ENCODE measurements at places on chromosomes 11 and 22.

DNA sequence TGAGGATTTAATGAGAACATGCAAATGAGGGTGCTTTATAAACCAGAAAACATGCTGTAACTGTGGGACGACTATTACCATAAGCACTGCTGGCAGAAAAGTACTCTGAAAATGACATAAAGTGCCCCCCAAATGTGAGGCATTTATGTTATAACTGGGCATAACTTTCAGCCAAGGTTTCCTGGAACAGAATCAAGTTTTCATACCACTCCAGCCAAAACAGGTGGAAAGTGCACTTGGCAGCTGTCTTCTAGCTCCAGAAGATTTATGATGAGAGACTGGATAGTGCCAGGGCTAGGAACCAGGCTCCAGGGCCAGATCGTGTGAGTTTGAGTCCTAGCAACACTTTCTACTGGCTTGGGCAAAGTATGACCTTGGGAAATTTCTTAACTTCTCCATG, 339.2 kb downstream of the TENM4 start:
- H3K27me3 ChIP-seq, result no peaks in the 10 kb centered on the region
- DNase-seq, result no peak
- no peaks in the 10 kb centered on the region for H3K36me3 ChIP-seq

DNA sequence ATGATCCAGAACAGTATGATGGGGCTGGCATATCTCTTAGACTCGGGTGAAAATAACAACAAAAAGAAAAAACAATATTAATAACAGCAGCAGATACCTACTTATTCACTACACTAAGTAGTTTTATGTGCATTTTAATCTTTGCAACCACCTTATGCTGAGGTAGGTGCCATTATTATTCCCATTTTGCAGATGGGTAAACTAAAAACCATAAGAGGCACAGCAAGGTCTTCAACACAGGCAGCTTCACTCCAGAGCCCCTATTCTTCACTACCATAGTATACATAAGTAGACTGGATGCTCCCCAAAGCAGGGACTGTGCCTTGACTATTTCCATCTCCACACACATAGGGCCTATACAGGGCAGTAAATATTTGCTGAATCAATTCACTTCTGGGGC, 41.0 kb downstream of the CLPB start:
- DNase-seq, result no peak
- H3K4me3 ChIP-seq, result no peak overlapping the region
- H3K4me1 ChIP-seq, result no peaks in the 10 kb centered on the region
- H3K36me3 ChIP-seq, result no peaks in the 10 kb centered on the region
- H3K27me3 ChIP-seq, result no peaks in the 10 kb centered on the region
- H3K27ac ChIP-seq, result no peak overlapping the region

GRCh38 chr11:27353593-27354358, 9.2 kb downstream of the CCDC34 start:
- no peak overlapping the region for H3K27ac ChIP-seq
- no peak for DNase-seq
- H3K4me1 ChIP-seq, result no peaks in the 10 kb centered on the region
- H3K27me3 ChIP-seq, result no peaks in the 10 kb centered on the region

DNA sequence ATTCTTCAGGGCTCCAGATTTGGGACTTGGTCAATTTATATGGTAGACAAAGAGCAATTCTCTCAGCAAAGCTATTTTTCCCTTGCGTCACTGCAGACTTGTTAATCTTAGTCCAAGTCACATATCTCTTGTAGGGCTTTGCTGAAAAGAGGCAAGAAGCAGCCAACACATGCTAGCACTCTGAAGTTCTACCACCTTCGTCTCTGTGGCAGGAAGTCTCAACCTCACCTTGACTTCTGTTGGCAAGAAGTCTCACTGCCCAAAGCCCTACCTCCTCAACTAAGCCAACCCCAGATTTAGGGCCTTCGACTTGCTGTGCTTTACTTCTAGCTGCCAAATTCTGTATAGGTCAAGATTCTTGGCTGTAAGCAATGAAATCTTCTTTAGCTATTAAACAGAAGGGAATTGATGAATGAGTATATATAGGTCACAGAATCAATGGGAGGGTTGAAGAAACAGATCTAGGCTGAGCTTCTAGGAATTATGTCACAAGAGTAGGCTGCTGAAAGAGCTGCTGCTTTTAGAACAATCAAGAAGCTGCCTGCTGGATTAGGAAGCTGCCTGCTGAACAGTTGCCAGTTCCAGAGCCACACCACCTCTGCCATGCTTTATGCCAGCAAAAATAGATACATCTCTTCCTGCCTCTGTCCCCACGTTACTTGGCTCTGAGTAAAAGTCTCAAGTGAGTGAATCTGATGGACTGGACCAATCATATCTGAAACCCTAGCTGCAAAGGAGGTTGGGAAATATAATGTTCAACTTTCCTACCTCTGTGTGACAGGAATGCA, 17.6 kb upstream of the NCR3LG1 start:
- peaks cover 7% of the 10 kb centered on the region for H3K4me1 ChIP-seq
- H3K27ac ChIP-seq, result no peak overlapping the region
- DNase-seq, result no peak
- peaks cover 42% of the 10 kb centered on the region for H3K36me3 ChIP-seq
- H3K4me3 ChIP-seq, result no peak overlapping the region

Data from stomach (tissue), 19 donors.